ENCODE measurements at places on chromosomes 3 and 15.
A peak's percentile ranks its signal among the peaks of the same experiment; 100 is the strongest.

DNA sequence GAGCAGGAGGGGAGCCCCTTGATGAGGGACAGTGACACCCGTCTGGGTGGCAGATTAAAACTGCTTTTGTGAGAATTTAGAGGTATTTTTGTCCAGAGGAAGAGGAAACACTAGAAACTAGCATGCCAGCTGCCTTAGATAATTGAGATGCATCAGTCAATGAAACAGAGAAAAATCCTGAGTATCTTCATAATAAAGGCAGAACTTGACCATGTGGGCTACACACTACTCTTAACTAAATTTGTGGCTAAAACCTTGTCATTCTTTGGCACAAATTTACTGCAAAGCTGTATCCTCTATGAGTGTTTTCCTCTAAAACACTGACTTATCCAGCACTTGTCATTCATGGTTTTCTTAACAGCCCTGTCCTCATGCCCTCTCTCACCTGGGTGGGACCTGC lies 259.7 kb upstream of the TPM1 start:
- DNase-seq: peak; percentile 31

- DNase-seq: no peak
Observed at GRCh38 chr15:78614021-78614420, 6.8 kb downstream of the CHRNA3 start.

DNA sequence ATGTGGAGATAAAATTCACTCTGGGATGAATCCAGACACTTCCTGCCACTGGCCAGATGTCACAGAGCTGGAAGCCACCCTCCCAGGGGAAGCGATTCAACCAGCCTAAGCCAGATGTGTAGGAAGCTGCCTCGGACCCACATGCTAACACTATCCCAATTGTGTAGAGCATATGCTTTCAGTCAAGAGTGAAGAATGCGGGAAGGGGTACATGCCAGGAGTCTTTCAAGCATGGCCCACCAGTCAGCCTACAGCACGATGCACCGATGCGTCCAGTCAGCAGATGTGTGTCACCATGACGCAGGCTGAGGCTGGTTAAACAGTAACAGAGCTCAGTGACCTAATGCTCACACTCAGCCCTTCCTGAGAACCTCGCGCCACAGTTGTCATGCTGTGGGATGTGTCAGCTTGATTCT lies 38.8 kb upstream of the BNC1 start:
- DNase-seq: peak; percentile 93

DNA sequence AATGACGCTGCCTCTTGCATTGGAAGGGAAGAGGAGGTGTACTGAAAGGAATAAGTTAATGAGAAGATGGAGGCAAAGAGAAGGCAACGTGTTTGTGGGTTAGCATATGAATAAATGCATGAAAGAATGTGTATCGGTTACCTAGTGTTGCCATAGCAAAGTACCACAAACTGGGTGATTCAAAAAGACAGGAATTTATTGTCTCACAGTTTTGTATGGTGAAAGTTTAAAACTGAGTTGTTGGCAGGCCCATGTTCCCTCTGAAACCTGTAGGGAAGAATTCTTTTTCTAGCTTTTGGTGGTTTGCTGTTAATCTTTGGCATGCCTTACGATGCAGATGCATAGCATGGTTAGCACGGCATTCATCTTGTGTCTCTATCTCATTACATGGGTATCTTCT lies 729.9 kb downstream of the MECOM start:
- peak; percentile 36 for DNase-seq

GRCh38 chr3:178001670-178002101 lies 534.5 kb upstream of the KCNMB2 start:
- no peak for DNase-seq

DNA sequence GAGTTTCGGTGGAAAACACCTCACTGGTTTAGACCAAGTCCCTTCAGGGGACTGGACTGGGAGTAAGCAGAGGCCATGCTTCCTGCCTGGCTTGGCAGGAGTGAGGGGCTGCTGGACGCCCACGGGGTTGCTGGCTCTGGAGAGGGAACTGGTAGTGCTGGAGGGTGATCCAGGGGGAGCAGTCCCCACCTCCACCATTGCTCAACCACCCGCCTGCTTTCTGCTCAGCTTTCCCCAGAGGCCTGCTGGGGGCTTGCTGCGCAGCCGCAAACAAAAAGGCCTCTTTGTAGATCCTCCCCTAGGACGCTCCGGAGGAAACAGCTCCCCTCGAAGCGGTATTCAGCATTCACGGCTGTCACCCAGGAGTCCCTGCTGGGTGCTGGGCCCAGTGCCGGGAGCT lies 33.5 kb downstream of the EBLN2 start:
- no peak for DNase-seq

DNA sequence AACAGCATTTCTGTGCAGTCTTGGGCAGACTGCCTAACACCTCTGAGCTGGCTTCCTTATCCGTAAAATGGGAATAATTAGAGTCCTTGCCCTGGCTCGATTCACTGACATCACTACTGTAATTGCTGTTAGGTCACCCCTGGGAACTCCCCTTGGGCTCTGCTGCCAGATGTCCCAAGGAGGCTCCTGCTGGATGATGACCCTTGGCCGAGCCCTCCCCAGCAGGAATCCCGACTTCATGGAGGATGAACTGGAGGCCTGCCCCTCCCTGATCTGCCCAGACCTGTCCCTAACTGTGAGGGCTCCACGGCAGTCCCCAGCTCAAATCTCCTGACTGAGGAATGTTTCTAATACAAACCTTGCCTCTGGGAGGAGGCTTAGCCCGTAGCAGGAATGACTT lies 18.0 kb downstream of the ESYT3 start:
- no peak for DNase-seq

DNA sequence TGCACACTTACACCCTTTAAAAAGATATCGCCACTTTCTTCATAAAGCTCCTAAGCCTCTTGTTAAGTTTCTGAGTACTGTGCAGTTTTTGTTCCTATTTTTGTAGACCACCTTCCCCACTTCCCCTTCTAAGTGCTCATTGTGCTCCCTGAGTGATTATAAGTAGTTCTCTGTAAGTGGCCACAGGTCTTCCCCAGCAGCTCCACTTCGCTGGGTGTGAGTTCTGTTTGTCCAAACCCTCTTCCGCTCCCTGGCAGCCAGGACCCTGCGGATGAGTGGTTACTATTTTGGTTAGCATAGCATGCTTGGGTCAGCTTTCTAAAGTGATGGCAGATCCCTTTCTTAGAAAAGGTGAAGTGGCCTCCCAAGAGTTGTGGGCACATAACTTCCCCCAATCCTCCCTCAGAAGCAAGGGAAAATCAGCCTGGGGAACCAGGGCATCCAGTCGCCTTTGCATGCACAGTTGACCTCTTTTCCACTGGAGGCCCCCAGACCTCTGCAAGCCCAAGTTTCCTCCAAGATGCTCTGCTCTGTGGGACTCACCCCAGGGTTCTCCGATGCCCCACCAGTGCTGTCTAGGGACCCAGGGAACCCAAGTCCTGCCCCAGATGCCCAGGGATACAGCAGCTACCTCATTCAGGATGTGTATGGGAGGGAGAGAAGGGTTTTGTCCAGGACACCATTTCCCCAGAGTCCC lies 69.6 kb downstream of the ATP10A start:
- DNase-seq: no peak

DNA sequence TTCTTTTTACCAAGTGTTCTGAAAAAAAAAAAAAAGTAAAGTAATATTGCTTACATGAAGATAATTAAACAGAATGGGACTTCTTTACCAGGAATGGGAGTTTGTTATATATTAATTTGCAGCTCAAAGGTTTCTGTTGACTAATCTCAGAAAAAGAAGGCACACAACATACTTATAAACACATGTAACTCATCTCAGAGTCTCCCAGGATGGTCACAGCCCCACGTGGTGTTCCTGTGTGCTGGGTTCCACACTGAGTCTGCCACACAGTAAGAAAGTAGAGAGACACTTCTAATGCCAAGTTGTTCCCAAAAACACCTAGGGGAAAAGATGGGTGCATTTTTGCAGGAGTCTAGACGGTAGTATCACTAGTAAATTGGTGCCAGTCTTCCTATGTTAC lies 116.7 kb upstream of the ICE2 start:
- DNase-seq: no peak

DNA sequence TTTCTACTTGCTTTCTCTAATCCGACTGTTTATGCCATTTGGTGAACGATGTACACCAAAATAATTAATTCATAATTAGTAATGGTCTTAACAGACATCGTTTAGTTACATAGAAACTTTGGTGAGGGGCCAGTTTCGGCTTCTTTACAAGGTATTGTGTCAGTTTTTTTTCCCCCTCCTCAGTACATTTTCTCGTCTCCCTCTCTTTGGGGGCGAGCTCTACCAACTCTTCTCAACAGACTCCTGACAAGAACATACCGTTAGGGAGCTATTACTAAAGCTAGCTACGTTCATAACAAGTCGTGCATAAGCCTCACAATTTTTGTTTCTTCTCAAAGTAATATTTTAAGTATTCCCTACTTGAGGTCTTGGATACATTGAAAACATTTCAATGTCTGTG lies 1.4 kb downstream of the U2SURP start:
- DNase-seq: no peak

DNA sequence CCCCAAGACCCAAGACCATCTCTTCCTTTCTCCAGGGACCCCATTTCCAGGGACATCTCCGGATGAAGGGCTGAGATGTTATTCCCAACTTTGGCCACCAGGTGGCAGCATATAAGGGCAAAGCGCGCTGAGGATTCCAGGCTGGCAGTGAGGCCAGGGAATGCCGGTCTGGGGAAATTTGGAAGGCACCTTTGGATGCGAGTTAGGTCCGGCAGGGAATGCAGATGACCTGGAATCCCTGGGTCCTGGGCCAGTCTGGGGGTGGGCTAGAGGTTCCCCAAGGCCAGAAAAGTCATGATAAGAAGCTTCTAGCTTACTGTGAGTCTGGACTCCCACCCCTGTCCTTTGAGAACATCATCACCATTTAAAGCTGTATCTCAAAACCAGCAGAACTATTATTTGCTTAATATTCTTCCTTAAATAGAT lies 1.6 kb upstream of the CHST13 start:
- peak; percentile 39 for DNase-seq

DNA sequence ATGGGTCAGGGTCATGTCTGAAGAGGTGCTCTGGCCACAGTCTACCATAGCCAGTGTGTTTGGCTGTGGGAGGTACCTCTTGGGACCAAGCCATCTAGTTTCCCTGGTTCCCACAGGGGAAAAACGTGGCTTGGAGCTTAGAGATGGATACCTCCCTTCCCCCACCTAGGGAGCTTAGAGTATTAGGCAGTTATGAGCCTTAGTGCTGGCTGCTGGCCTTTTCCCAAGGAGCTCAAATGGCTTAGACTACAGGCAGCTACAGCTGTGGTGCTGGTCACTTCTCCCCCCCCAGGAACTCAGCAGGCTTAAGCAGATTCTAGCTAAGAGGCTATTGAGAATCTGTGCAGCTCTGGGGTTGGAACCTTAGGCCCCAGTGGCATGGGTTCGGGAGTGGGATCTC lies 591.2 kb downstream of the NSUN3 start:
- DNase-seq: no peak

DNA sequence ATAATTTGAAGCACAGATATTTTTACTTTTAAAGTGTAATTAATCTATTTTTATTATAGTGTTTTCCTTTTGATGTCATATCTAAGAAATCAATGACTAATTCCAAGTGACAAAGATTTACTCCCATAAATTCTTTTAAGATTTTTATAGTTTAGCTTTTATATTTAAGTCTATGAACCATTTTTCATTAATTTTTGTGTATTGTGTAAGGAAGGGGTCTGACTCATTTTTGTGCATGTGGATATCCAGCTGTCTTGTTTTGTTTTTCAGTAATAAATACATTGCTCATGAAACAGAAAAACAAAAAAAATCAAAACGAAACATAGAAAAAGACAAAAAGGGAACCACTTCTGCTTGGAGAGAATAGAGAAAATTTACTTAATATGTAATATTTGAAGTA lies 145.1 kb downstream of the EPHA6 start:
- DNase-seq: no peak

GRCh38 chr3:23276913-23277658 lies 74.0 kb downstream of the UBE2E2 start:
- no peak for DNase-seq

GRCh38 chr15:39937696-39938095 lies 3.8 kb downstream of the EIF2AK4 start:
- DNase-seq: no peak

DNA sequence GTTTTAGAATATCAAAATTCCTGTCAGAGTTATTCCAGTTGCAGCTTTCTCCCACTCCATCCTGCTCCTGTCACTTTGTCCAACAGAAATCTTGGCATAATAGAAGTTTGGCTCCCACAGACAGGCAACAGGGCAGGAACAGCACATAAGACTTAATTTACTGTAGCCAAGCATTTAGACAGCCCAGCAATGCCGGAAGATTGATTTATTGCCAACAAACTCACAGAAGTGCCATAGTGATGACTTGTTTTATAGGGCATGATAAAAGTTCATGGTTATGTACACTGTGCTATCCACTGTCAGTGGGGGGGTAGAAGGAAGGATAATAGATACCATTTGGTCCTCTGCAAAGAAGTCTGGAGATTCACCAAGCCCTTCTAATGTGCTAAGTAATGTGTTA lies 98.3 kb upstream of the CBLB start:
- DNase-seq: peak; percentile 76

DNA sequence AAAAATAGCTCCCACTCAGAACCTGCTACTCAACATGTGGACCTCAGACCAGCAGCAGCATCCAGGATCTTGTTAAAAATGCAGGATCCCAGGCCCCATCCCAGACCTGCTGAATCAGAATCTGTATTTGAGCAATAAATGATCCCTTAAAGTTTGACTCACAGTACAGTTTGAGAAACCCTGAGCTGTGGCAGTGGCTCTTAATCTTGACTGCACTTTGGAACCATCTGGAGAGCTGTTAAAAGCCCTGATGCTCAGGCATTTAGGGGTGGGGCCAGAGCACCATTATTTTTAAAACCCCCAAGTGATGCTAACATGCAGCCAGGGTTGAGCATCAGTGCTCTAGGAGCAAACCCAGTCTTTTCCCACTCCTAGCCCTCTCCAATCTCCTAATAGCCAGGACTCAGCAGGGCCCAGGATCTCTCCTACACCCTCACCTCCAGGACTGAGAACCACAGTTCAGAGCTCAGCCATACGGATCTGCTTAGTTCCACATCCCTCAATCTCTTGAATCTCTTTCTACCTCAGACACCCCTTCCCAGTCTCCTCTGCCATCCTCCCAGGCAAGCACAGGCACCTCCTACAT lies 10.2 kb downstream of the RFTN1 start:
- peak; percentile 22 for DNase-seq

GRCh38 chr3:195395208-195395816 lies 47.5 kb downstream of the ACAP2 start:
- DNase-seq: no peak

DNA sequence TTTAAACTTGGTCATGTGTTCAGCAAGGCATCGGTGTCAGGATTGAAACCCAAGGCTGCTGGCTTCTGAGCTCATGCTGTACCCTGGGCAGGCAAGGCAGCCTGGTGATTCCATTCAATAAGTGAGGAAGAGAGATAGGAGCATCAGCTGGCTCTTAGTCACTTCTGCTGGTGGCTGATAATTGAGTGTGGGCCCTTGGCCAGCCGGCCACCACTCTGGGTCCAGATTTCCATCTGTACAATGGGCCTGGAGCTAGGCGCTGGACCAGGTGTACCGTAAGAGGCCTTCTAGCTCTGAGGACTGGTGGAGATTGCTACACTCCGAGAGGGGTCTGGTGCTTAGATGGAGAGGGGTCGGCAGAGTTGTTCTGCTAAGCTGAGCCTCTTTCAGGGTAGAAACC lies 4.3 kb downstream of the CD276 start:
- DNase-seq: no peak

GRCh38 chr15:68554721-68555678 lies 23.8 kb upstream of the CORO2B start:
- DNase-seq: no peak
